ENCODE measurements at places on chromosomes 13 and 19. TPM values are rescaled to one million over a fixed set of nuclear protein-coding genes. Genes with fewer than 3 reads are reported as not detected.

Gene ZNF285
- total RNA-seq, result 8.2 TPM

Gene TSPAN16
- total RNA-seq, result not detected

Gene ZNF442
- total RNA-seq, result 4.3 TPM

Gene CGB7
- 1.4 TPM for total RNA-seq

Gene ONECUT3
- under 0.01 TPM for total RNA-seq

Gene GRIK5
- total RNA-seq, result 0.34 TPM

Gene KMT5C
- total RNA-seq, result 6.1 TPM

Gene KLK15
- total RNA-seq, result not detected

Gene MUC16
- total RNA-seq, result under 0.01 TPM

Gene SHISA2
- under 0.01 TPM for total RNA-seq

Gene KIRREL2
- total RNA-seq, result not detected

Gene ICAM4
- 5.8 TPM for total RNA-seq

Gene ZNF556
- 0.71 TPM for total RNA-seq

Gene ZNF723
- not detected for total RNA-seq

Gene NFIX
- 4.1 TPM for total RNA-seq

Gene TMTC4
- 23.7 TPM for total RNA-seq

Gene CNN1
- not detected for total RNA-seq

Gene SLC1A6
- not detected for total RNA-seq

Gene TMEM255B
- 3.4 TPM for total RNA-seq

Gene SSC5D
- total RNA-seq, result 0.36 TPM

Gene MBD3L3
- total RNA-seq, result not detected

Gene CD22
- total RNA-seq, result 0.34 TPM

Gene MEDAG
- not detected for total RNA-seq

Gene SEMA6B
- under 0.01 TPM for total RNA-seq

Gene PPP1R13L
- total RNA-seq, result 20.2 TPM

Gene RFPL4AL1
- total RNA-seq, result not detected

Gene SPTBN4
- 0.36 TPM for total RNA-seq

Gene FXYD1
- total RNA-seq, result not detected

Gene CYP4F8
- not detected for total RNA-seq

Gene GRK1
- not detected for total RNA-seq

Gene ATP4B
- total RNA-seq, result not detected

Gene C1QTNF9B
- not detected for total RNA-seq

Gene CFAP97D2
- total RNA-seq, result not detected

Gene PNPLA6
- 51.6 TPM for total RNA-seq
